ENCODE measurements at places on chromosomes 4 and X.

DNA sequence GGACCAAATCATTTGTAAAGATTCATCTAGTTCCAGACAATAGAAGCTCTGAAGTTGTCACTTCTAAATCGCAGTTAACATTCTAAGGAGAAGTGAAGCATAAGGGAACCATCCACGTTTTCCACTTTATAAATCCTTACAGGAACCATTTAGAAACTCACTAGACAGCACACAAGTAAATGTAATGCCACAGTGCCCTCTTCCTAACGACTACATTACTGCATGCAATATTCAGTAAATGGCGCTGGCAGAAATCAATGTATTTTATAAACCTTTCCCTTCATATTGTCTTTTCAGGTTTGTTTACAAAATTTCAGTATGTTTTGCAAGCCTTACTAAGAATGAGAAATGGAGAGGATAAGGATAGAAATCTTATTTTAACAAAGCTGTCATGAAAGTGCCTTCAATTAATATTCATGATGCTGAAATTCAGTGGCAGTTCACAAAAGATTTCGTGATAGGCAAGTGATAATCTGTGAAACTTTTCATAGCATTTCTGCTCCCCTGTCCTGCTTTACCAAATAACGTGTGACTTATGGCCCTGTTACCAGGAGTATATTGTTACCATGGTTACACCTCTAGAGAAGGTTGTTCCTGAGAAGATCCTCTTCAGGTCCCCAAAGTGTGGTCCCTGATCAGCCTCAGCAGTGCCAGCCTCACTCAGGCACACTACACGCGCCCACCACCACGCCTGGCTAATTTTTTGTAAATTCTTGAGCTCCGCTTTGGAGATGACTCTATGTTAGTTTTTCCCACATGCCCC, 54.2 kb downstream of the TMA16 start:
- DNase-seq, result peak; percentile 55

GRCh38 chr4:44988011-44988410, 261.7 kb upstream of the GNPDA2 start:
- no peak for DNase-seq

GRCh38 chr4:89535251-89535650, 227.7 kb upstream of the GPRIN3 start:
- no peak for DNase-seq

- DNase-seq, result peak; percentile 70
Measured at GRCh38 chr4:48138936-48139335, 4.9 kb upstream of the TXK start.

DNA sequence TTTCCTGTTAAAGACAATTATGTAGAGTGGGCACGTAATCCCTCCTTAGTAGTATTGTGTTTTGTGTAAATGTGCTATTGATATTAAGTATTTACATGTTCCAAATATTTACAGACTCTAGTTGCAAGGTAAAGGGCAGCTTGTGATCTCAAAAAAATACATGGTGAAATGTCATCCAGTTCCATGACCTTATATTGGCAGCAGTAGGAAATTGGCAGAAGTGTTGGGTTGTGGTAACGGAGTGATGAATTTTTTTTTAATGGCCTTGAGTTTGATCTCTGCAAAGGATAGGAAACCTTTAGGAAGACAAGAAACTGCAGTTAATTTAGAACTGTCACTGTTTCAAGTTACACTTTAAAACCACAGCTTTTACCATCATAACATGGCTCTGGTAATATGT, 74.3 kb downstream of the NPNT start:
- no peak for DNase-seq

GRCh38 chr4:9812501-9813340, 31.3 kb downstream of the DRD5 start:
- no peak for DNase-seq
